ENCODE measurements at places on chromosomes 16 and 17. TPM values are rescaled to one million over a fixed set of nuclear protein-coding genes. Genes with fewer than 3 reads are reported as not detected.

RAMP2 gene
- total RNA-seq = 8.4 TPM

- no peaks in the 10 kb centered on the region for H3K27me3 ChIP-seq
- no peak overlapping the region for H3K27ac ChIP-seq
- no peak for DNase-seq
- H3K4me3 ChIP-seq = no peak overlapping the region
- H3K4me1 ChIP-seq = no peaks in the 10 kb centered on the region
- H3K36me3 ChIP-seq = peaks cover 6% of the 10 kb centered on the region
Measured at GRCh38 chr17:51004249-51004648, 116.4 kb downstream of the SPAG9 start.

DNA sequence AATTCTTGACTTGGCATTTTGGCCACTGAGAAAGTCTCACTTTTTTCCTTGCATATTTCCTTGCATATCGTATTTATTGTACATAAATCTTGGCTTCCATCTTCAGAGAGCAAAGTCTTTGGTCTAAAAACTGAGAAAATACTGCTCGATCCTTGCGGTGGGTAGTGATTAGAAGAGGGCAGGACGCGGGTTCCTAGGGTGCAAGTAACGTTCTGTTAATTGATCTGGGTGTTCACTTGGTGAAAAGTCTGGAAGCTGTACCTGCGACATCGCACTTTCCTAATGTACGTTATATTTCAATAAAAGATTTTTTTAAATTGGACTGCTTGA is 758 bp upstream of the UBALD2 start:
- no peaks in the 10 kb centered on the region for H3K27me3 ChIP-seq
- H3K4me1 ChIP-seq = peaks cover 47% of the 10 kb centered on the region
- no peak overlapping the region for H3K4me3 ChIP-seq
- no peak for DNase-seq

DNA sequence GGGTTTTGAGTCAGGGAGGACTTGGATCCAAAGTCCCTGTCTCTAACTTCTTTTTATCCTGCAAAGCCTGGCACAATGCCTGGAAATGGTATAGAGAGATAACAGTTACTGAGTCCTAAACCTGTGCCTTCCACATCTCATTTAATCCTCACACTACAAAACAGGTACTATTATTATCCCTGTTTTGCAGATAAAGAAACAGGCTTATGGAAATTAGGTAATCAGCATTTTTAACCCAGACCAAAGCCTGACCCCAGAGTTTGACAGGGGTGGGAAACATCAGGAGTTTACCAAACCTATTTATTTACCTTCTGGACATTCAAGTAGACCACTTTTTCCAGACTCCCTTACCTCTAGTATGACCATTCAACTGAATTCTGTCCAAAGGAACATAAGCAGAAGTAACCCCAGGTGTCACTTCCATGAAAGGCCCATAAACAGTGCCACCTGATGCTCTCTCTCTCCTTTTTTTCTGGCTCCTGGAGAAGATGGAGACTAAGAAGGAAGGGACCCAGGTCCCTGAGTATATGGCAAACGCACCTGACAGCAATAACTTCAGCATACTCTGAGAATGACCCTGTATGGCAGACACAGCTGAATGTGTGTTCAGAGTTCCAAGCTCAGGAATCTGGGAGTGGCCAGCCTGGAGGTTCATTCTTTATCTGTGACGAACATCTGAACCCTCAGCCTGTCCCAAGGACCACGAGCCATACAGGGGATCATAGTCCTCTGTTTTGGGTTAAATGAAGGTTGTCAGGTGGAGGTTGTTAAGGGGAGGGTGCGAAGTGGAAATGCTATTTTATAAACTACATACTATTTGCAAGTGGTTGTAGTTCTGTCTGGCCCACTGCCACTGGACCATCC is 62.7 kb downstream of the HLF start:
- no peaks in the 10 kb centered on the region for H3K36me3 ChIP-seq
- H3K4me3 ChIP-seq = no peak overlapping the region
- no peak overlapping the region for H3K27ac ChIP-seq
- H3K27me3 ChIP-seq = no peaks in the 10 kb centered on the region

KRT16 gene
- not detected for total RNA-seq

DNA sequence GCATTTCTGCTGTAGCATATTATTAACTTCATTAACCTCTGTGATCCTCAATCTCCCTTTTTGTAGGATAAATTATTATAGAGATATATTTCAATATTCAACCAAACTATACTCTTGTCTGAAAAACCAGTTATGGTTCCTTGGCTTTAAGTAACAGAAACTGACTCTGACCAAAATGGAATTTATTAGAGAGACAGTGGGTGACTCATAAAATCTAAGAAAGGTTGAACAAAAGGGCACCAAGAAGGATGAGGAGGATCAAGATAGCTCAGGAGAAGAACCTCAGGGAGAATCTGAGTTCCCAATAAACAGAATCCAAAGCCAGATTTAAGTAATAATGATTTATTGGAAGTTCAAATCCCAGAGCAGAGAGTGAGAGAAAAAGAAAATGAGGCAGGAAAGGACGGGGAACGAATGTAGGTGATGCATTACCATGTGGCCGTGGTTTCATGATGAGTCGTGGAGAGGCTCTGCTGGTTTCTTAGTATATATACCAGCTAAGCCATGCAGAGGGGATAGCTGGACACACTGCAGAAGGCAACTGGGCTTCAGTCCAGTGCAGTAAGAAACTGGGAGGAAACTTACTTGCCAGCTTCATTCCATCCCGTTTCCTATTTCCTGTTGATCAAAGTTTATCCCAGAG is 151.5 kb upstream of the GOT2 start:
- no peak for DNase-seq
- H3K36me3 ChIP-seq = no peaks in the 10 kb centered on the region
- no peak overlapping the region for H3K27ac ChIP-seq

SCN4A gene
- total RNA-seq = 0.07 TPM

DNA sequence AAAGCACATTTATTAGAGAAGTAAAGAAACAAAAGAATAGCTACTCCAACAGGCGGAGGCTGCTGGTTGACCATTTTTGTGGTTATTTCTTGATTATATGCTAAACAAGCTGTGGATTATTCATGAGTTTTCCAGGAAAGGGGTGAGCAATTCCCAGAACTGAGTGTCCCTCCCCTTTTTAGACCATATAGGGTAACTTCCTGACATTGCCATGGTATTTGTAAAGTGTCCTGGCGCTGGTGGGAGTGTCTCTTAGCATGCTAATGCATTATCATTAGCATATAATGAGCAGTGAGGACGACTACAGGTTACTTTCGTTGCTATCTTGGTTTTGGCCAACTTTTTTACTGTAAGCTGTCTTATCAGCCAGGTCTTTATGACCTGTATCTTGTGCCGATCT is 12.2 kb upstream of the HS3ST4 start:
- no peak overlapping the region for H3K27ac ChIP-seq
- H3K36me3 ChIP-seq = no peaks in the 10 kb centered on the region
- no peaks in the 10 kb centered on the region for H3K4me1 ChIP-seq
- no peak for DNase-seq

DNA sequence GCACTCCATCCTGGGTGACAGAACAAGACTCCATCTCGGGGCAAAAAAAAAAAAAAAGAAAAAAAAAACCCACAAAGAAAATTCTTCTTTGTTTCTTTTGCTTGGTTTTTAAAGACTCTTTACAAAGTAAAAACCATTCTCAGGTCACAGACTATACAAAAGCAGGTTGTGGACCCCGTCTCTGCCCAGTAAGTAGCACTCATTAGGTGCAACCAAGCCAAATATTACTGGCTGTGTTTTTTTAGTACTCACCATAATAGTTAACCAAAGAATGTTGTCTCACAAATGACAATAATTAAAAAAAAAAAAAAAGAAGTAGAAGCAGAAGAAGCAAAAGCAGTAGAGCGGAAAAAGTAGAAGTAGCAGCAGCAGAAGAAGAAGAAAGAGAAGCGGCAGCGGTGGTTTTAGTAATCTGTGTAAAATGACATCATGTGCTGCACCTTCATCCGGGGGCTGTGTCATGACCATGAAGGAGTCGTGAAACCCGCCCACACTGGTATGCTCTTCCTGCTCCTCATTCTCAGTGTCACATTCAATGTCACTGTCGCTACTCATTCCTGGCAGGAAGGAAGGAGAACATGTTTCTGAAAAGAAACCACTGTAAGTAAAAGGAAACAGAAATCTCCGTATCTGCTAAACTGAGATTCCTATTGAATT is 105.4 kb downstream of the TRIM37 start:
- H3K4me3 ChIP-seq = no peak overlapping the region
- peak; percentile 24 for DNase-seq

DNA sequence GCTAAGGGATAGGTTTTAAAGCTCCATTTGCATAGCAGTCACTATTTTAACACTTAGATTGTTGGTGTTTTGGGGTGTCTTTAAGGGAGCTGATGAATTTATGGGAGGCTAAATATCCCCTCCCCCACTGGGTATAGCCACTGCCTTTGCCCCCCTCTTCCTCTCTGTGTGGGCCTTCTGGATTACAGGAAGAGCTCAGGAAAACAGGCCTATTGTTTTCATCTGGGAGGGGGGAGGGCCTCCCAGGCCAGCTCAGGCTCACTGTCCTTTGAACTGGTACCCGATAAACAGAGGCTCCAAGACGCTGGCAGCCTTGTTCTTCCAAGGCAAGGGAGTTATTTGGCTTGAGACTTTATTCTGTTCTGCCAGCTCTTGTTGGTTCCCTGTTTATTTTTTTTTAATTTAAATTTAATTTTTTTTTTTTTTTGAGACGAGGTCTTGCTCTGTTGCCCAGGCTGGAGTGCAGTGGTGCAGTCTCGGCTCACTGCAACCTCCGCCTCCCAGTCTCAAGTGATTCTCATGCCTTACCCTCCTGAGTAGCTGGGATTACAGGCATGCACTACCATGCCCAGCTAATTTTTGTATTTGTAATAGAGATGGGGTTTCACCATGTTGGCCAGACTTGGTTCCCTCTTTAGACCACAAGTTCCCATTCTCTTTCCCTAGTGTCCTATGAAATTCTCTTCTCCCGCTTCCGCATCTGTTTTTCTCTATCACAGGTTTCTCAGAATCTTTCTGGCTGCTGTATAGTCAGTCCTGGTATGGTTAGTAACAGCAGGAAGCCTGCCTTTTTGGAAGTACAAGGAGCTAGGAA is 25.1 kb downstream of the MINK1 start:
- no peak for DNase-seq
- H3K4me1 ChIP-seq = peaks cover 6% of the 10 kb centered on the region
- H3K27ac ChIP-seq = peak overlapping the region; percentile 50
- H3K27me3 ChIP-seq = no peaks in the 10 kb centered on the region

DNA sequence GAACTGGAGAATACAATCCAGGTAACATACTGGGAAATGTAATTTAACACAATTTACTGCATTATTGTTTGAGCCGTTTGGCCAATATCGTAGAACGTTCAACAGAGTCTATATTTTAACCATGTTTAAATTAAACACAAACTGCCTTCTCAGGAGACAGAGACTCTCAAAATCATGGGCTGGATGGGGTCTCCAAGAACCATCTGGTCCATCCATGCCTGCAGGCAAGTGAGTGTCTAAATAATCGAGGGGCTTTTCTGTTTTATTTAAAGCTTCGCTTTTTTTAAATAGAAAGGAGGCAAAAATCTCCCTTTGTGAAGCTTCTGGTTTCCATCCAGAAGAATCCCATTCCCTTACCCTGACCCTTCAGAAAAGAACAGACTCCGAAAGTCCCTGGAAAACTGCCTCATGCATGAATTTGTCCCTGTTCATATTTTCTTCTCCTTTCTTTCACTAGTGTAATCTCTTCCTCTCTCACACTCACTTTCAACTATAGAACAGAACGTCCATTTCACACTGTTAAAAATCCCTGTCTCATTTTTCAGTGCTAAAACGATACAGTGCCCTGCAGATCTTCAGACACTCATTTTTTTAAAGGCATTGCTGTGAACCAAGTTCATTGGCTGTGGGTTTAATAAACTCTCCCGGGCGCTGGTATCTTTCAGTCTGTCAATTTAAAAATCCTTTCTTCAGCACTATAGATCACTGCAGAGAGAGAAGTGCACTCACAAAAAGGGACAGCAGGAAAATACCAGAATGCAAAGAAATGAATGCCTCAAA is 111.4 kb upstream of the TOM1L1 start:
- H3K4me1 ChIP-seq = no peaks in the 10 kb centered on the region
- H3K36me3 ChIP-seq = no peaks in the 10 kb centered on the region
- no peak overlapping the region for H3K27ac ChIP-seq
- H3K4me3 ChIP-seq = no peak overlapping the region

GRCh38 chr16:30374538-30374937 is at the start of gene MYL11:
TSS of gene MYL11 (plus strand) at chr16:30374802. CDS start at chr16:30374858, 56 bp downstream.
- peaks cover 5% of the 10 kb centered on the region for H3K4me1 ChIP-seq
- no peaks in the 10 kb centered on the region for H3K36me3 ChIP-seq
- H3K4me3 ChIP-seq = no peak within 1 kb of the TSS
- H3K27ac ChIP-seq = no peak within 1 kb of the TSS

TMEM238L gene
- total RNA-seq = 63.1 TPM

PSME3IP1 gene
- 80.9 TPM for total RNA-seq

DCUN1D3 gene
- total RNA-seq = 6.0 TPM

SARM1 gene
- 10.8 TPM for total RNA-seq

DNA sequence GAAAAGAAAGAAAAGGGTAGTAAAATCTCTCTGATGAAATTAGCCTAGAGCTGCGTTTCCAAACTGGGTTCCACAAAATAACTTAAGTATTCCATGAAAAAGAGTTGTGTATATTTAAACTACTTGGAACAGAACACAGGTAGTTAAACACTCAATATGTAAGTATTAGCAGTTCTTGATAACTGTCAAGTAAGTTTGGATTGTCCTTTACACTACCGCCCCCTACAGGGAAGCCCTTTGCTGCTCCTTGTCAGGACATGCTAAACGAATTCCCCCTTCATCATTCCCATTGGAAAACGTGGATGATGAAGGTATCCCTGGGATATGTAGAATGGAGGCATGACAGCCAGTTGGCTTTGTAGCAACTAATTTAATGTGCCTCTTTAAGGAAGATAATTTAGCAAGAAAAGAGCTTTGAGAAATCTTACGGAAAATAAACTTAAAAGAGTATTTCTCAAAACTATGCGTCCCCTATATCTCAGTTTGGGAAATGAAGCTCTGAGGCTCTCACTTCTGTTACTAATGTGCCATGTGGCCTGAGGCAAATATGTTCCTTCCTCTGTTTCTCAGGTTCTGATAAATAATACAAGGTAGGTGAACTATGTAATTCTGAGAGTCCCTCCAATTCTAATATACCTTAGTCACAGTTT is 18.8 kb downstream of the NCBP3 start:
- peak; percentile 69 for DNase-seq
- H3K27me3 ChIP-seq = no peaks in the 10 kb centered on the region
- H3K27ac ChIP-seq = no peak overlapping the region
- no peaks in the 10 kb centered on the region for H3K4me1 ChIP-seq
- H3K4me3 ChIP-seq = no peak overlapping the region
- peaks cover 14% of the 10 kb centered on the region for H3K36me3 ChIP-seq

DNA sequence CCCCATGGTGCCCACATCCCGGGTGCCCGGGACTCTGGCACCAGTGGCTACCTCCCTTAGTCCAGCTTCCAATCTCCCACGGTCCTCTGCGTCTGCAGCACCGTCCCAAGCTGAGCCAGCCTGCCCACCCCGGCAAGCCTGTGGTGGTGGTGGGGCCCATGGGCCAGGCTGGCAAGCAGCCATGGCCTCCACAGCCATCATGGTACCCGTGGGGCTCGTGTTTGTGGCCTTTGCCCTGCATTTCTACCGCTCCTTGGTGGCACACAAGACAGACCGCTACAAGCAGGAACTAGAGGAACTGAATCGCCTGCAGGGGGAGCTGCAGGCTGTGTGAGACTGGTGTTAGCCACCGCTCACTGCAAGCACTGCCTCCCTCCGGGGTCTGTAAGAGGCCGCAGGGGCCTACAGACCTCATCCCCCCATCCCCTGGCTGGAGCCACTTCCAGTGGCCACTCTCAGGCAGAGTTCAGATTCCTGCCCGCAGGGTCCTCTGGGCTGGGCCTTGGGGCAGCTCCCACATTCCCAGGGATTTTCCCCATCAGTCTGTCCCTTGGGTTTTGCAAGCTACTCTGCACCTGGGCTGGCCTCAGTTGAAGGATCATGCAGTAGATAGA is 3.9 kb upstream of the SETD1A start:
- no peaks in the 10 kb centered on the region for H3K27me3 ChIP-seq
- H3K4me1 ChIP-seq = peaks cover 14% of the 10 kb centered on the region
- no peaks in the 10 kb centered on the region for H3K36me3 ChIP-seq
- H3K4me3 ChIP-seq = no peak overlapping the region

KRT25 gene
- not detected for total RNA-seq
